ENCODE measurements at places on chromosomes 4 and X.
A peak's percentile ranks its signal among the peaks of the same experiment; 100 is the strongest.

GRCh38 chr4:55012363-55013230 lies 112.8 kb downstream of the KDR start:
- no peak for DNase-seq

- DNase-seq: no peak
These were observed 69.1 kb upstream of the FBXW7 start for GRCh38 chr4:152605031-152605430.

- DNase-seq: no peak
These were observed 28.3 kb upstream of the SERTM2 start for GRCh38 chrX:111483135-111483534.

DNA sequence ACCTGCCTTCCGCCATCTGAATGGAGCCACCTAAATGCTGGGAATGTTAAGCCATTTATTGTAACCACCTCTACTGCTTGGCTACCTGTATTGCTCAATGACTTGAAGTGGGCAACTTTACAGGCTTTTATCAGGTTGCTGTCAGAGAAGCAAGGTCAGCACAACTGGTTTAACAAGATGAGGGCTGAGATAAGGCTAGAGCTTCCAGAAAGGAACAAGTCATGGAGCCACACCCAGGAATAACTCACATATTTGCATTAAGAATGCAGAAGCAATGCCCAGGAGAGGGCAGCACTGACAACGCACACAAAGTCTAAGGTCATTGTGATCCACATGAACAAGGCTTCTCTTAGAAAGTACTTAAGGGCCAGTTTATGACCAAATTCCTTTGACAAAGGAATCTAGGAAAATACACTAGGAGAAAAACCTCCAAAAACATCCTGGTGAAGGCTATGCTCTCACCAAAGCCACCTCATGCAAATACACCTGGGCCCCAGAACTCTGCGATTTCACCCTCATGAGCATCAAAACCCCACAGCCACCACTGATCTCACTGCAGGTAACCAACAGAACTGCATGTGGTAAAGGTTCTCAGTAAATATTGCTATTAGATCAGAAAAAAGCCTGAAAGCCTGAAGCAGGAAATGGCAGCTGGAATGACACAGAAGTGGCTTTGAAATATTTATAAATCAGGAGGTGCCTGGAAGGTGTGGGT lies 15.0 kb upstream of the STS start:
- DNase-seq: peak; percentile 20

- no peak for DNase-seq
These were observed 354.1 kb downstream of the TEX13C start for GRCh38 chrX:125673758-125674157.

DNA sequence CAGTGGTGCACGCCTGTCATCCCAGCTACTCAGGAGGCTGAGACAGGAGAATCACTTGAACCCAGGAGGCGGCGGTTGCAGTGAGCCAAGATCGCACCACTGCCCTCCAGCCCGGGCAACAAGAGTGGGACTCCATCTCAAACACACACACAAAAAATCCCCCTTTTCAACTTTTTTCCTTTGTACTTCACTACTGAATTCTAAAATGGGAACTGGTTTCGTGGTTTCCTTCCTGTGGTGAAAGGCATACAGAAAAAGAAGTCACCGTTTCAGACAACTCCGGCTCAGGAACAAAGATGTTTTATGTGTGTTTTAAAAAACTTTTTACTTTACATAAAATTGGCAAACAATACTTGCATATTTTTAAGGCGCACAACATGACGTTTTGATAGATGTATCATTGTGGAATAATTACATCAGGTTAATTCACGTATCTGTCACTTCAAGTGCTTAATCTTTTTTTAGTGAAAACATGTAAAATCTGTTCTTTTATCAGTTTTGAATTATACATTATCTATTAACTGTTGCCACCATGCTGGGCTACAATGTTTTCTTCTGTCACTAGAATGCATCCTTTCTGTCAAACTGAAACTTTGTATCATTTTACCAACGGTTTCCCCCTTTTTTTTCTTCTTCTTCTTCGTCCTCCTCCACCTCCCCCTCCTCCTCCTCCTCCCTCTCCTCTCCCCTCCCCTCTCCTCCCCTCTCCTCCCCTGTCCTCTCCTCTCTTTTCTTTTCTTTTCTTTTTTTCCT lies 186.0 kb downstream of the CRLF2 start:
- peak; percentile 11 for DNase-seq

DNA sequence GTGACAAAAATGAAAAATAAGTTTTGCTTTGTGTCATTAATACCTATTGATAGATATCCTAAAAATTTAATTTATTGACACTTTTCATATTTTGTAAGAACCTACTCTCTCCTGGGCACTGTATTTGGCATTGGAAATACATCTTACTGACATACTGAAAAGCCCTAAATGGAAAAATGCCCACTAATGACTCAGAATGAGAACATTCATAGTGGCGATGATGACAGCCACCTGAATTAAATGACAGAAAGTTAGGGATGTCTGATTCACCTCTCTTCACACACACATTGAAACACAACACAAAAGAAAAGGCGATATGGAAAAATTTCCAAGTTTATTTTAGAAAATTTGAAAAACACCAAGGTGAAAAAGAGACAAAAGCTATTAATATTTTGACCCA lies 992.3 kb downstream of the STPG2 start:
- DNase-seq: no peak

DNA sequence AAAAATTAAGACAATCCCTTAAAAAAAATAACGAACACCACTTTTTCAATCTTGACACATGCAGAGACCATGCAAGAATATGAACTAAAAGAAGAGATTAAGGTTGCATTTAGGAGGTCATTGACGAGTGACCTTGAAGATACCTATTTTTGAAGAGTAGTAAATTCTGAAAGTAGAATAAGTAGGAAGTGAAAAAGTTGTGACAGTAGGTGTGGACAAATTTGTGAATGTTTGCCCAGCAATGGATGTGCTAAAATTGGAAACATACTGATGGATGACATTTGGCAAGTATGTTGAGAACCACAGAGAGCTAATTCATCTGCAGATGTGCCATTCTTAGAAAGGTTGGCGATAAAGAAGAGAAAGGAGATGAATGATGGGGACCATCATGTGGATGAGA lies 213.7 kb upstream of the VCX3A start:
- no peak for DNase-seq

DNA sequence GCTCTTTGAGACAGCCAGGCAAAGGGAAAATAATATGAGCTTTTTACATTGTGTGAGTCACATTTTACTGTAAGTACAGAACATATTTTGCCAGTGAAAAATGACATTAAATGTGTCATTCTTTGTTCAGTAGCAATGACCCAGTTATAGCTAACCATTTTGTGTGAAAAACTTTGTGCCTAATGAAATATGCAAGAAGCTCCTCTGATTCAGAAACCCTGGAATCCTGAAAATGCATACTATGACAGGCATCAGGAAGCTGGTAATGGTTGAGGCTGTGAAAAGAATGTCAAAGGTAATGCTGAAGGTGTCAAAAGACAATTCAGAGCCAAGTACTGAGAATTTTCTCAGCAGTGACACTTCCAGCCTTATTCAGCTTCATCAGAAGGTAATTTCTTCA lies 549.5 kb upstream of the SMIM31 start:
- no peak for DNase-seq

GRCh38 chrX:68762766-68763165 lies 66.1 kb upstream of the EFNB1 start:
- no peak for DNase-seq

- no peak for DNase-seq
These were observed 120.2 kb upstream of the FAM9C start for GRCh38 chrX:13164611-13165010.

GRCh38 chr4:75547647-75548387 lies 8.0 kb upstream of the ODAPH start:
- DNase-seq: no peak

GRCh38 chrX:133881893-133882292 lies 103.5 kb downstream of the GPC3 start:
- no peak for DNase-seq

DNA sequence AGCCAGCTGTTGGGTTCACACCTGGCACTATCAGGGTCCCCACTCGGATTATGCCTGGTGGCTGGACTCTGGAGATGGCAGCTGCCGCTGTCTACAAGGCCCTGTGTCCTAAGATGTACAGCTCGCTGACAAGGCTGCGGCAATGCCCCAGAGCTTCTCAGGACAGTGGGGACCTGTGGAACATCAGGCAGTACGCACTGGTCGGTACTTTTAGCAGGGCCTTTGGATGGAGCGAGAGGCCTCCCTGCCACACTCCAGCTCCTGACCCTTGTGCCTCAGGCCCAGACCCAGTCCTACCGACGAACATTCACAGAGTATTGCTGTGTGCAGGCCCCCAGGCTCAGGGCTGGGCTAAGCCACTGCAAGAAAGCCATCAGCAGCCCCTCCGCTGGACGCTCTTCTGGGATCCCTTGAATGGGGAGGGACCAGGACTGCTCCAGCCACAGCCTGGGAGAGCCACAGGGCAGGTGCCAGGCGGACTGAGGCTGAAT lies 45.7 kb upstream of the HMX1 start:
- DNase-seq: no peak

DNA sequence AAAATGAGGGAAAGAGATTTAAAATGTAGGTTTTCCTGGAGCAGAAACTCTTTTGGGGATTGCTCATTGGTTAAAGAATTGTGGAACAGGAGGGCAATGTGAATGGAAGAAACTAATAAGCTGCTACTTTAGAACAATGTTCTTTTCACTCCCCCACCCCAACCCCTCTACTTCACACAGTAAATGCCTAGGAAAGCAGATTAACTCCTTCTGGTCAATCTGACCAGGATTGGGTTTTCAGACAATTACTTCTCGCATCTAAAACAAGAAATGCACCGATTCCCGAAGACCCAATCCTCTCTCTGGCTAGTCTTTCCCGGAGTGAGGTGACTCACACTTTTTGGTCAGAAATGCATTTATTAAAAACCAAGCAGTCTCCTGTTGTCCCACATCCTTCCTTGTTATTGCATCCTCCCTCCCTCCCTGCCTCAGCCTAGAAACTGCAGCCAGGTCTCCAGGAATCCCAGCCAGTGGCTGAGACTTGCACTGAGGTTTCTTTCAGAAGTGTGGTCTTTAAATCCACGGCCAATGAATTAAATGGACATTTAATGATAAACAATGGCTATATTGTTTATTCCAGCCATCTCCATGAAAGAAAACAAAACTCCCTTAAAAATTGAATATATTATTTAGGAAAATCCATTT lies 21.4 kb downstream of the MFAP3L start:
- DNase-seq: no peak
